ENCODE measurements at places on chromosomes 12 and 14.

DNA sequence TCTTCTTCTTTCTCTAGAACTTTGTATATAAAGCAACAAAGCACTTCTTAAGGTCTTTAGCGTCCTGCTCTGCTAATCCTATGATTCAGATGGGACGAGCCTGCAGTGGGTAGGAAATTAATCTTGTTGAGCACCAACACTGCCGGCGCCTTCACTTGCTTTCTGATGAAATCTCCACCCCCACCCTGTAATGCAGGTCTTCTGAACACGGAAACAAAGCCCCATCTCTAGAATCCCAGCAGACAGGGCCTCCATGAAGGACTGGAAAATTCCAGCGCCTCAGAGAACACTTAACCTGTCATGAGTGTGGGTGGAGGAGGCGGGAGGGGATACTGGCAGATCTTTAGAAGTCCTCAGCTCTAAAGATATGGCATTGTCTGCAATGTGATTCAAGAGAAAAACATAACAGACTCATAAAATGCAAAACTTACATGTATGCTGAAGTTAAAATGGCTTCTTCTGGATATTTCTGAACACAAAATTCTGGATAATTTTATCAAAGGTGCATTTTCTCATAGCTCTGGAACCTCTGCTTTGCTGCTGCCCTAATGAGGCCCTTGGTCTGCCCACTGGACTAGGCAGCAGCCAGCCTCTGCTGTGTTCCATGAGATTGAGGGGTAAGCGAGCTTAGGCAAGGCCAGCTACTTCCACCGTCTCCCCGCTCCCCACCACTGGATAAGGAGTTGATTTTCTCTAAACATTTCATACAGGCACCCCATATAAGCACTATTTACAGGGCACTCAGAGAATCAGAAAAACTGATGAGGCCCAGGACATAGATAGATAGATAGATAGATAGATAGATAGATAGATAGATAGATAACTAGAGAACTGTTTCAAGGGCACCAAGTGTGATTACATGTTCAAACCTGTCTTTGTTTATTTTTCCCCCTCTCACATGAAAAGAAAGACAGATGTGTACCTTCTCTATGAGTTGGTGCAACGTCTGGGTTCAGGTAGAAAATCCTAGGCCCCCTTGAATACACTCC lies 43.1 kb downstream of the ZFP36L1 start:
- DNase-seq = no peak

DNA sequence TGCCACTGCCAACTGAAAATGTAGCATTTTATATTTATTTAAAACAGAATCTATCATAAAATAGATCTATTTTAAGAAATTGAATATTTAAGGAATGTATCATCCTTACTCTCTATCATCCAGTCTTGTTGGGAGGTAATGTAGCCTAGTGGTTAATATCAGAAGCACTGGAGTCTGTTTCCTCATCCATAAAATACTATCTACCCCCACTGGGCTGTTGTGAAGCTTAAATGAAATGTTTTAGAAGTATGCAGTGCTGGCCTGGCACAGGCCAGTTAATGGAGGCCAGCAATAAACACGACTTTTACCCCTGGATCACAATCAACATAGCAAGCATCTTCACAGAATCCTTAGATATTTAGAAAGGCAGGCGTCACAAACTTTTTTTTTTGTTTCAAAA lies 188.0 kb downstream of the CAND1 start:
- DNase-seq = no peak

- no peak for DNase-seq
Observed at GRCh38 chr12:53004582-53004981, 1.7 kb upstream of the EIF4B start.

- no peak for DNase-seq
Observed at GRCh38 chr14:68519671-68520187, 273.1 kb downstream of the ZFP36L1 start.

GRCh38 chr12:62711631-62712241 lies 223.2 kb downstream of the PPM1H start:
- no peak for DNase-seq

DNA sequence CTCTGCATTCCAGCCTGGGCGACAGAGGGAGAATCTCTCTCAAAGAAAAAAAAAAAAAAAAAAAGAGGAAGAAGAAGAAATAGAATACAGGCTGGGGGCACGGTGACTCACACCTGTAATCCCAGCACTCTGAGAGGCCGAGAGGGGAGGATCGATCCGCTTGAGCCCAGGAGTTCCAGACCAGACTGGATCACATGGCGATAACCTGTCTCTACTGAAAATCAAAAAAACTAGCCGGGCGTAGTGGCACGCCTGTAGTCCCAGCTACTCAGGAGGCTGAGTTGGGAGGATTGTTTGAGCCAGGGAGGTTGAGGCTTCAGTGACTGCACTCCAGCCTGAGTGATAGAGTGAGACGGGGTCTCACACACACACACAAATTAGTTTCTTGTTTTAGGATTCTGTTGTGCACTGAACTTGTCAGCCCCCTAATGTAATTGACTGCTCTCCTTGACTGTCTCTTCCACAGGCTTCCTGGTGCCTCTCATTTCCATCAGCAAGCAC lies 963 bp upstream of the TINF2 start:
- no peak for DNase-seq

- DNase-seq = no peak
Observed at GRCh38 chr12:115467531-115467930, 783.6 kb upstream of the TBX3 start.

DNA sequence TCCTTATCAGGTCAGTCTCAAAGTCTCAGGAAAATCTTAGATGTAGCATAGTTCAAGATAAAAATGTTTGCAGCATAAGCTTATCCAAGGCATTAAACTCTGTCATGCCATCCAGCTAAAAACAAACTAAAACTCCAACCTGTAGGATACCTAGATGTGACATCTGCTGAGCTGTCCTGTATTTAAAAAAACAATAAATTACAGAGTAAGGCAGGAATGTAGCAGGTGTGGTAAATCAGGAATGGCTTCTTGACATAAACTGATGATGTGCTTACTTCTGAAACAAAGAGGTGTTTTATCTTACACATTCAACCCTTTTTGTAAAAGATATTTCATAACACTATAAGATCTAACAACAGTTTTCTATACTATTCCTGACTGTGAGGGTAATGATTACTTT lies 30.6 kb upstream of the DLGAP5 start:
- no peak for DNase-seq

GRCh38 chr12:51077930-51078329 lies 5.5 kb downstream of the CSRNP2 start:
- no peak for DNase-seq

DNA sequence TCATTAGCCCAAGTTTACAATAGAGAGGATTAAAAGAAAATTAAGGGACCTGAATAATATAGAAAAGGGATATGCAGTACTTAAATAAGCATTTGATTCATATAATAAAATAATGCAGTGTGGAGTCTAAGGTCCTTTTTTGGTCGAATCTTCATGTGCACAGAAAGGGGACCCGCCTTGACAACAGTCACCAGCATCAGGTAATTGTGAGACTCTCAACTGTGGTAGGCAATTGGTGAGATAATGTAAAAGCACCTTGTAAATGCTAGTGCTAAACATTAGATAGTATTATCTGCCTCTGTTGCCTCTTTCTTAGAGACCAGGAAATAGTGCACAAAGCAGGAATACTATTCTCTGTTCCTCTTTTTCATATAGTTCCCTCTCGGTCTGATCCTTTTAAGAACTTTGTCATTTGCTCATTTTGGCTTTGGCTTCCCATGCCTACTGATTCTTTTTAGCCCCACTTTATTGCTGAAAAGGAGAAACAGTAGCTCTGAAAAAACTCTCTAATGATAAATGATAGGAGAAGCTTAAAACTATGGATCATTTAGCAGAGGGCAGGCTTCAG lies 17.5 kb downstream of the CHPT1 start:
- no peak for DNase-seq

DNA sequence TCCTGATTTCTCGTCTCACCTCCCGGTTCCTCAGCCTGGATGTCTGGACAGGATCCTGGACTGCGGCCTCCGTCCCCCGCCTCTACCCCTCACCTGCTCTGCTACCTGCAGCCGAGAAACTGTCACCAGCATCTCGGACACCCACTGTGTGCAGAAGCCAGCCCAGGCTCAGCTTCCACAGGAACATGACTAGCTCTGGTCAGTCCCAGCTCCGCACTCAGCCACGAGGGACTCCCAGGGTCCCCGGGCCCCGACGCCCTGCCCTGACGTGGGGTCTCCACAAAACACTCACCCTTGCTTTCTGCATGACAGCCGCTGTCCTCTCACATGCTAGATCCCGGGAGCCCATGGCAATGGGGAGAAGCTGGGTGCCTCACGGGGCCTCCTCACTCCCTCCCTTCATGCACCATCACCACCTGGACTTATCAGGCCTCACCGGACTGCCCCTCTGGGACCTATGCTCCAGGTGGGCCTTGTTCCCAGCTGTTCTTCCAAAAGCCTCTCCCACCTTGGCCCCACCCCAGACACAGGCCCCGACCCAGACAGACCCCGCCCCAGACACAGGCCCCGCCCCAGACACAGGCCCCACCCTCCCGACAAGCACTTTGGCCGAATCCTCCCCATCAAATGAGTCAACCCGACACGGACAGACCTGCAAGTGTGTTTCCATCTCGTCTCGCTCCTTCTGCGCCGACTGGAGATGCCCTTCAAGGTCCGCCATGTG lies 26.9 kb upstream of the ANKLE2 start:
- DNase-seq = no peak

- no peak for DNase-seq
Observed at GRCh38 chr14:36504771-36505175, 15.3 kb downstream of the NKX2-1 start.

DNA sequence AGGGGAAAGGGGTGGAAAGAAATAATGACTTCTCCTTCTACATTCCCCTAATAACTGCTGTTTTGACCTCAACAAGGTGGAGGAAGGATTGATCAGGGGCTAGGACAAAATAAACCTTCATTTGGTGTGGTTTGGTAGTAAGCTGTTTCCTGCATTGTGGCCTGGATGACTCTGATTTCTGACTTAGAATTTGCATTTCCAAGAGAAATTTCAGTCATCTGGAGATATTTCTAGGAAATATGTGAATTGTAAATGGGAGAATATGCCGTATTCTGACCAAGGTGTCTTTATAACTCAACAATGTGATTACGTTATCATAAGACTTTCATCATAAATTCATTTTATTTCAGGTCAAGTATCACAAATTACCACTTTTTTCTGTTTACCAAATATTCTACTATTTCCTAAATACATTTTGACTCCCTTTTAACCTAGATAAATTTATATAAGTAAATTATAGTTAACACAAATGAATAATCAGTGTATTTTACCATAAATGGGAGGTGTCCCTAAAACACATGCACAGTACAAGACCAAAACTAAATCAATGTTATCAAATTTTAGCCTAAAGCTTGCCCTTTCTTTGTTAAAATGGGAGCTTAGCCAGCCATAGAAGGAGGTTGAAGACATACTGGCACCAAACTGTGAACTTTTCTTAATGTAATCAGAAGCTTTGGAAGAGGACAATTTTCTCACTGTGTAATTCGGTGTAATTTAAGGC lies 828.8 kb downstream of the TMTC2 start:
- DNase-seq = no peak

- no peak for DNase-seq
Observed at GRCh38 chr12:51675071-51675803, 84.2 kb downstream of the SCN8A start.

GRCh38 chr12:79682593-79682992 lies 8.2 kb downstream of the PAWR start:
- DNase-seq = no peak

DNA sequence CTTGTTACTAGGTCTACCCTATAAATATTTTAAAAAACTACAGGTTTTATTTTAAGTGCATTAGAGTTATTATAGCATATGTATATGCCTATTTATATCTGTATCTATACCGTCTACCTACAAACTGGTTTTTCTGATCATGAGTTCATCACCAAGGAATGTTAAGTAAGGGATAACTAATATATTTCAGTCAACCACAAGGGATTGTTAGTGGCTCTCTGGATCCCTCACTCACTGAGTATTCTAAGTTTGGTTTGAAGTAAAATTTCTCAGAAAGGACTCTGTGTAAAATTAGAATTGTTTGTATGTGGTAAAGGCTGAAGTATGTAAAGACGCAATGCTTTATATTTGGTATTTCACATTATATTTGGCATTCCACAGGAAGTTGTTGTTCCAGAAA lies 4.8 kb downstream of the EPYC start:
- DNase-seq = no peak
